ENCODE measurements at places on chromosomes 5 and 9.

DNA sequence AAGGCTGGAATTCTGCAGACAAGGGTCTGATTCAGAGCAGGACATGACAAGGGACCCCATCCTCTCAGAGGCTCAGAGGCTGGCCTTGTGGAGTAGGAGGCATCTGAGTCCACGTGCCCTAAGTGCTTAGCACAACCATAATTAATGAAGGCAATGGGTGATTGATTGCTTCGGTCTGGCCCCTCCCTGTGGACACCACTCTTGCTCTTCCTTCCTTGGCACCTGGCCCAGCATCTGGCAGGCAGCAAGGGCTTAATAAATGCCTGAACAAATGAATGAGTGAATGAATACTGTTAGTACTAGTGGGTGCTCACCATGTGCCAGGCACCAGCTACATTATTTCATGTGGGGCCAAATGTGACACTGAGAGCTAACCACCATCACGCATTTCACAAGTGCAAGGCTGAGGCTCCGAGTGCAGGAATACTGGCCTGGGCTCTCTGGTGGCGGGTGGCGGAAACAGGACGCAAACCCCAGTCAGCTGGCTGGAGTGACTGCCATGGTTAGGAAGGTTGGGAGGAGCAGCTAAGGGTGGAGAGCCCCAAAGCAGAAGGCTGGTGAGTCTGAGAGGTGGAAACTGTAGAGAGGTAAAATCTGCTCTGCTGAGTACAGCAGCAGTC is 53.6 kb downstream of the ASS1 start:
- DNase-seq, result no peak

DNA sequence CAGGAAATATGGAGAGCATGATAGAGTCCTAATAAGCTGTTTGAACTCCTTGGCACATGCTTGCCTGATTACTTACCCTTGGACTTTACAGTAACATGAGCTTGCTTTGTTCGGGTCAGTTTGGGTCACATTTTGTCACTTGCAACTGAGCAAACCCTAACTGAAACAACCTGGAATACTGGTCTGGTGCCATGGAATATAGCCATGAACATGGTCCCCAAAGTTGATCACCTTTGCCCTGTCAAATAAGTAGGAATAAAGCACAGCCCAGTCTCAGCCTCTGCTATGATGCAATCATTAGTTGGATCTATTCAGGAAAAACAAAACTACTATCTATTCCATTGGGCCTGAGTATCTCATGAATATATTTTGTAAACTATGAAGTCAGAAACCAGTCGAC is 18.2 kb downstream of the CDO1 start:
- no peak for DNase-seq

DNA sequence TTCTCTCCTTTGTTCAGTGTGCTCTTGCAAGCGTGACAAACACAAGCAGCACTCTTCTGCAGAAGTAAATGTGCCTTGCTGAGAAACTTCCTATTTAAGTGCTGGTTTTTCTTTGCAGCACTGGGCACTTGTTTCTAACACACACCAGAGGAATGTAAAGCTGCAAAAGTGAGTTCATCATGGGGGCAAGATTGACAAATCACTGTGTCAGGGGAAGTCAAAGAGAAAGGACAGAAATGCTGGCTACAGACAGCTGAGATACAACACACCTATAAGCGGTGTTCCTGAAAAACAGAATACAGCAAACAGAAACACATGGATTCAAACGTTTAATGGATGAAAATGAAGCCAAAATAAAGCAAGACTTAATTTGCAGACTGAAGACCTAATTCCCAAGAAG is 19.6 kb downstream of the ROR2 start:
- DNase-seq, result no peak

GRCh38 chr5:9686216-9686615 is 56.1 kb upstream of the TAS2R1 start:
- DNase-seq, result no peak

- DNase-seq, result no peak
These were observed 251.7 kb upstream of the PANK3 start for GRCh38 chr5:168830833-168831232.

DNA sequence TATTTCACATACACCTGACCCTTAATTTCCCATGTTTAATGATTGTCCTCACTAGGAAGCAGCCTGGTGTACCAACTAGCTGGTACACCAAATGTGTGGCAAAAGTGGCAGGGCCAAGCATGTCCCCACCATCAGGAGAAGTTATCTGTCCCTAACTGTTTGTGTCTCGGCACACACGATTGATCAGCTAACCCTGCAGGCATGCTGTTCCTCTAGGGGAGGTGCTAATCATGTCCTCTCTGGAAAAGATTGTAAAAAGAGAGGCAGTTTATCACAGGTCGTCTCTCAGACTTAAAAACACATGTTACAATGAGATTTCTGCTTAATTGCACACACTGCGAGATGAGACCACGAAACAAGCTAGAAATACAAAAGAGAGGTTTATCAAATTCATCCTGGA is 342.7 kb downstream of the DIRAS2 start:
- DNase-seq, result no peak

DNA sequence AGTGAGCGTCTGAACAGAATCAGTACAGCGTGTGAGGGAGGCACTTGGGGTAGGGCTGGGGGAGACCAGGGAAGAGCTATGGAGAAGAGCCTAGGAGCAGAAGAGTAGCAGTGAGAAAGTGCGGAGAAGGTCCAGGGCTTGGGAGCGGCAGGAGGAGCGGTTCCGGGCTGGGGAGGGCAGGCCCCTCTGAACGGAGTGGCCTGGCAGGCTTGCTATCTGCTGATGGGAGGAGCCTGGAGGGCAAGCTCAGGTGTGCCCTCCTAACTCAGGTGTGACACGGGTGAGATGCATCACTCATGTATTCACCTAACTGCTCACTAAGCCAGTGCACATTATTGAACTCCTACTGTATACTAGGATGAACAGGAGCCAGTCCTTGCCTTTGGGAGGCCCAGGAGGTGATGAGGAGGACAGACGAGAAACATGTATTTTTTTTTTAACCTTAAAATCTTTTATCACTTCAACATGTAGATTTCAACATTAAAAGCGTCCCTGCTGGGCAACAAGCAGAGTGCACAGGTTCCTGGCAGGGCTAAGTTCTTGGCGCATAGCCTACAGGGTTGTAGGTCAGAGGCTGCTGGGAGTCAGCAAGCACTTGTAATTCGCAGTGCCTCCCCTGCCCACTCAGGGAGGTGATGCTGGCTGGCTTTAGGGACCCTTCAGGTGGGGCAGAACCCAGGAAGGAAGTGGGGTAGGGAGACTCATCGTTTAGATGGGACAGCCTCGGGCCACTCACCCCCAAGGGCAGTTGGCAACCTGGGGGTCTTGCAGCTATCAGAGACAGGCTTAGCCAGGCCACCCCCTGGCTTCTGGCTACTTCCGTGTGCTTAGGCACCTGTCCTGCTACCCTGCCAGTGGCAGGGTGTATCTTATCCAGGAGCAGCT is 55.5 kb downstream of the TMOD1 start:
- DNase-seq, result no peak

GRCh38 chr5:43017428-43017815 is 22.7 kb downstream of the ANXA2R start:
- no peak for DNase-seq

GRCh38 chr5:125338440-125339174 is 592.2 kb upstream of the ZNF608 start:
- DNase-seq, result no peak

DNA sequence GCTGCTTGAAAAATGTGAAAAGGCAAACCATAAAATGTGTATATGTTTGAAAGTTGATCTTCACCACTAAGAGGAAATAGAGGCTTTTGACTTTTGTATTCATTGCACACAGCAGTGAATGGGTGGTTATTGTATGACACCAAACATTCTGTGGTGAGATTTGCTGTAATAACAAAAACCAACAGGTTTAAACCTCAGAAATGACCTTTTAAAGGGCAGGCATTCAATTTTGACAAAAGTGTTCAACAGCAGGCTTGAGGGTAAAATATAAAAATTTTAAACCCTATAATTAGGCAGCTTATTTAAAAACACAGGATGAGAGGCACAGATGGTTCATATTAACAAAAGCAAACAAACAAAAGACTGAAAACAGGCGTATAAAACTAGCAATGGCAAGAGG is 128.1 kb upstream of the NUDT12 start:
- no peak for DNase-seq

DNA sequence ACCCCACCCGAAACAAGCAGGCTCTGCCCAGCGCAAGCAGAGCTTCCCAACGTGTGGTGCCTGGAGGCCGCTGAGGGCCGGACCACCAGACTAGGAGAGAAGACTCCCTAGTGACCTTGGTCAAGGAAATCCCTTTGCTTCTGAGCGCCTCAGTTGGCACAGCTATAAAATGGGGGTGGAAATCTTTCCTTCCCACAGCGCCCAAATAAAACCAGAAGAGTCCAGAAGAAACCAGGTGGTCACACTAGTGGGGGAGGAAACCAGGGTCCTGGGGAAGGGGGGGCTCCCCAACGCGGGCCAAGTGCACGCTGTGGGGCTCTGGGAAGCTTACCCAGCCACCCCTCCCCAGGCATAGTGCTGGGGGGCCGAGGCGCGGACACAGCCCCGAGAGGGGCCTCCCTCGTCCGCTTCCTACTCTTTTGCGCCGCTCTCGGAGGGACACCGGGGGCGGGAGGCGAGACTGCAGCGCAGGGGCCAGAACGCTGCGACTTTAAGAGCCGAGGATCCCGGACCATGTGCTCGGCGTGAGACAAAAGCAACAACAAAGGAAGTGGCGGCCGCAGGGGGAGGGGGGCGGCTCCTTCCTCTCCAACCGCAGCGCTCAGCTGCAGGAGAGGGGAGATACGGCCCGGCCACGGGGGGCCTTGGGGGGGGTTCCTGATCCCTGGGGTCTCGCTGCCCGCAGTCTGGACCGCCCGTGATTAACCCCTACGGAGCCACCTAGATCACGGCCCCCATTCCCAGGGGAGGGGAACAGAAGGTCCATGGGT is 885 bp downstream of the RNF44 start:
- peak; percentile 84 for DNase-seq

GRCh38 chr5:96090215-96090614 is 128.6 kb upstream of the ELL2 start:
- DNase-seq, result no peak

- DNase-seq, result no peak
These were observed 240.1 kb upstream of the GRAMD2B start for GRCh38 chr5:126182971-126183695.

DNA sequence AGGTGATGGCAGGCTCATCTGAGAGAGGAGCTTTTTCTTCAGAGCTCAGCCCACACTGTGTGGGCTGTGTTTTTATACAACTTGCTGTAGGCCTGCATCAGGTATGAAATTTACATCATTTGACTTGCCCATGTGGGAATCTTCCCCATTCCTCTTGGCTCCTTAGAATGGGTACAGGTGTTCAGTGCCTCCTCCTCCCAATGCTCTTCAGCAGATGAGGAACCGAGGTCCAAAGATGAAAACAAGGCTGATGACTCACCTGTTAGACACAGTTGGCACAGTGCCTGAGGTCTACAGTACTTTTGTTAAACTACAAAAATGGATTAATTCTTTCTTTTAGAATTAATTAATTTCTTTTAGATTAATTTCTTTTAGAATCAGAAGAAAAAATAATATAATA is 20.8 kb downstream of the PAPPA start:
- DNase-seq, result no peak

DNA sequence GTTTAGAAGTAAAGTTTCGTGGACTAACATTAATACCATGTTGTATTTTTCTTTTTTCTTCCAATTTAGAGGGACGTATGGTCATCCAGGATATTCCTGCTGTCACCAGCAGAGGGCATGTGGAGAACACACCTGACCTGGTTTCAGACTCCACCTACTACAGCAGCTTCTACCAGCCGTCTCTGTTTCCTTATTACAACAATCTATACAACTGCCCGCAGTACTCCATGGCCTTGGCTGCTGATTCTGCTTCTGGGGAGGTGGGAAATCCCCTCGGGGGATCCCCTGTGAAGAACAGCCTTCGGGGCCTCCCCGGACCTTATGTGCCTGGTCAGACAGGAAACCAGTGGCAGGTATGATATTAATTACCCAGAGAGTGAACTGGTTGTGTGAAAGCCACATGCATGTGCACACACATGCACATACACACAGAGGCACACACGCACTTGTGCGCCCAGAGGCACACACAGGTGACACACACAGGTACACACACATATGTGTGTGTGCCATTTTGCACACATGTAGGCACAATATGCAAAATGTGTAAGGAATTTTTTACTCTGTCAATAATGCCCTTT is 52.4 kb downstream of the DMRT1 start:
- DNase-seq, result peak; percentile 54

- DNase-seq, result no peak
These were observed 159.4 kb upstream of the CCNH start for GRCh38 chr5:87572090-87572489.

GRCh38 chr5:171667341-171668096 is 118.1 kb upstream of the SMIM23 start:
- no peak for DNase-seq

DNA sequence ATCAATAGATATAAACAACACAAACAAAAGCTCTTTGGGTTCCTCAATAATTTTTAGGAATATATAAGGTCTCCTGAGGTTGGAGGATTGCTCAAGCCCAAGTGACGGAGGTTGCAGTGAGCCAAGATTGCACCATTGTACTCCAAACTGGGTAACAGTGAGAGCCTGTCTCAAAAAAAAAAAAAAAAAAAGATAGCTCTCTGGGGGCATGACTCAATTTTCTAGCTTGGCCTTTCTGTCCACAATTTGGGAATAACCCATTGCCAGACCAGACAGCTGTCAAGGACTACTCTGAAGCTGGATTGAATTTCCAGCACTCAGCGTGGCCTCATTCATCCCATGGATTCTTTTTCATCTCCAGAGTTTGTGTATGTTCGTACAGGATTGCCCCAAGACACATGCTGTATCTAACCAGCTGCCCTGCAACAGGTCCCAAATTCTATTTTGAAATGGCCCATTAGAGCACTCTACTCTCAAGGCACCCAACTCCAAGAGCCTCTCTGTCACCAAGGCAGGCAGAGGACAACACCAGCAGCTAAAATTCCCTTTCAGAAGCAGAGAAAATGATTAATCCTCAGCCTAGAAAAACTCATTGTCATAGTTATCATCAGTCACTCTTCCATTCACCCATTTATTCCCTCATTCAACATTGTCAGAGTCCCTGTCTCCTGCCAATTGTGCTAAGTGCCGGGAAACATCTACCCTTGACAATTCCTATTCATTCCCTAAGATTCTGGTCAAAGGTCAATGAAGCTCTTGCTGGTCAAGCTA is 8.7 kb downstream of the FAM193B start:
- DNase-seq, result no peak

DNA sequence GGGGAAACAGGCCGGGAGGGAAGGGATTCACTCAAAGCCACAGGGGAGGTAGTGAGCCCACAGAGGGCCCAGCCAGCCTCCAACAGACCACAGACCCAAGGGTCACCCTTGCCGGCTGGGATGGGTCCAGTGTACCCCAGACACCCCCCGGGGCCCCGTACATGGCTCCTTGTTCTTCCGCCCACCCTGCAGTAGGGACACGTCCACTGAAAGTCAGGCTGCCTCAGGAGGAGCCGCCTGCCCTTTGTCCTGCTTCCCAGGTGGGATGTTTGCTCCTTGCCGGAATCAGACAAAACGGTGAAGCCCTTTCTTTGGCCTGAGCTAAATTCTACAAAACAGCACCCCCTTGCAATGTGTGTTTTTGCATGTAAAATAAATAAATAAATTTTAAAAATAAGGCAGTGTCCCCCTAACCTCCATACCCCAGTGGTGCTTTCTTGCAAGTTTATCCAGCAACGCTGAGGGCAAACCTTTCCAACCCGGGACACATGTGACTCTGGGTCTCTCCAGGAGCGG is 25.8 kb downstream of the LHX3 start:
- no peak for DNase-seq

Data from CD4-positive, alpha-beta T cell treated with Interleukin-21 for 1 hour (primary cell).